ENCODE measurements at places on chromosomes 12 and 14.
A peak's percentile ranks its signal among the peaks of the same experiment; 100 is the strongest.

GRCh38 chr14:54936816-54937215 is 34.2 kb upstream of the GCH1 start:
- DNase-seq, result no peak

DNA sequence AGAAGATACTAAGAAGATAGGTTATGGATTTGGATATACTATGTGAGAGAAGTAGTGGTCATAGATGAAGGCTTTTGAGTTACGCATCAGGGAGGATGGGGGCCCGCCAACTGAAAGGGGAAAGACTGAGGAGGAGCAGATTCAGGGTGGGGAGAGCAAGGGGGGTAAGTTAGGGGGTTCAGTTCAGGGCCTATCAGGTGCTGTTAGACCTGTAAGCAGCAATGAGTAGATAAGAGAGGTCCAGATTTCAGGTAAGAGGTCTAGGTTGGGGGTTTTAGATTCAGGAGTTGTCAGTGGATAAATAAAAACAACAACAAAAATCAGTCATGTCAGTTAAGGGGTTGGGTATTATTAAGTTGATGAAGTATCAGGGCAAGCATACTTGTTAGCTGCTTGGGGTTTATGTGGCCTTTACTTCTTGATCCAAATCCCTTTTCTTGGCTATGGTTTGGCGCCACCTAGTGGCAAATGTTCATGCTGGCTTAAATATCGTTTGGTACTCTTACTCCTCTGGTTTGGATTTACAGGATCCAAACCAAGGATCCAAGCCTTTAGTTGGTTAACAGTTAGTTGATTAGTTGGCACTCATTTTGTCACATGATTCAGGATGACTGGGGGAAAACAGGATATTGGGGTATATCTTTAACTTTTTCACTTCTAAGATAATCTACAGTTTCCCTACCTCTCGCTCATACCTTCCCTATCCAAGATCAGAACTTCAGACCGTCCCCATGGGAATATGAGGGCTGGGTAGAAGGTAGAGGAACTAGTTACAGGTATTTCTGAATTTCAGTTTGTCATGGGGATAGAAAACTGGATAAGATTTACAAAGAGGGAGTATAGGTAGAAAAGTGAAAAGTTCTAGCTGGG is 65.1 kb downstream of the PCNX1 start:
- peak; percentile 68 for DNase-seq

DNA sequence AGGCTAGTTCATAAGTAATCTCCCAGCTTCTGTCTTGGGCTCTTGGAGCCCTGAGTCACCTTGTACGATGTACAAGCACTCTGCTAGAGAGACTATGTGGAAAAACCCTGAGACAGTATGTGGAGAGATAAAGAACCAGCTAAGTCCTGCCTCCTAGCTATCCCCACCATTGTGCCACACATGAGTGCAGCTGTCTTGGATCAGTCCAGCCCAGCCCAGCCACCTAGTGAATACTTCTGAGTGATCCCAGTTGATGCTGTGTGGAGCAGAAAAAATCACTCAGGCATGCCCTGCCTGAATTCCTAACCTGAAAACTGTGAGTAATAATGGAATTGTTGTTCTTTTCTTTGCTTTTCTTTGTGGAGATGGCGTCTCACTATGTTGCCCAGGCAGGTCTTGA is 5.1 kb upstream of the SERPINA6 start:
- no peak for DNase-seq

- DNase-seq, result no peak
Observed at GRCh38 chr12:26810330-26810729, 22.7 kb downstream of the ITPR2 start.

GRCh38 chr12:93482721-93483120 is 15.4 kb downstream of the MRPL42 start:
- DNase-seq, result no peak

All from upper lobe of right lung (tissue), 1 donor.